Suprapubic skin (tissue), 4 donors: ENCODE measurements at places on chromosomes 7 and 10.

- no peak for DNase-seq
Observed at GRCh38 chr7:47932016-47932415, 16.2 kb downstream of the PKD1L1 start.

DNA sequence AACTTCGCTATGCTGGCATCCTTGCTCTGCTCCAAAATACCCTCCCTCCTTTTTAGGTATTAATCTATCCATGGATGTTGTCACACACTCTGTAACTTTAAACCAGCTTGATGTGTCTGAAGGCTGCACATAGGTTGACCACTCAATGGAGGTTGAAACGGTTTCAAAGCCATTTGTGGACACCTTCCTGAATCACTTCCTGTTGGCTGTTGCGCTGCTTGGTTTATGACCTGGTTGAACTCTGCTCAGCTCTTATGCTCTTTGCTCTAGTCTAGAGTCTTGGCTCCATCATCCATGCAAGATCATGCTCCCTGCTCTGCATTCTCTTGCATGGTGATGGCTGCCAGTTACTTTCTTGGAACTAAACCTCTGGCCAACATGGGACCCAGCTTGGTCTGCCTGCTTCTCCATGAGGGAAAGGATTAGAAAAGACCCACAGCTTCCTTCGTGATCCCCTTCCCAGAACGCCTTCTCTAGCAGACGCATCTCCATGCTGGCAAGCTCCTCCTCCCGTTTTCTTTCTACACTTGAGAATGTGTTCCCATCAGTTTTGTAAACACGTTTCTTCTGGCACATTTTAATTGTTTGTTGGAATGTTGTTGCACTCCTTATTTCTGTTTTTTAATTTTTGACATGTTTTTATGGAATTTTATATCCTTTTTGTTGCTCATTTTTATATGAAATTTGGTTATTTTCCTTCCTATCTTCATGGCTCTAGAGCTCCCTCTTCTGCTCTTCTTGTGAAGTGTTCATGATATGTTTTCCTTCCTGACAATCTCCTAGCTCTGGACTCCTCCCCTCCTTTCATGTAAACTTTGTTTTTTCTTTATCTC, 149.8 kb downstream of the XPNPEP1 start:
- no peak for DNase-seq

GRCh38 chr7:74070619-74070921, 13.0 kb upstream of the LIMK1 start:
- DNase-seq = no peak

- DNase-seq = no peak
Observed at GRCh38 chr10:79547973-79548372, 12.2 kb downstream of the SFTPA2 start.

- DNase-seq = no peak
Observed at GRCh38 chr10:133274751-133275683, 1.7 kb downstream of the ADAM8 start.

GRCh38 chr7:96250776-96251361, 71.0 kb downstream of the SLC25A13 start:
- no peak for DNase-seq
